Hepatocyte (in vitro differentiated cells): ENCODE measurements at places on chromosomes 2 and 18. TPM values are rescaled to one million over a fixed set of nuclear protein-coding genes. Genes with fewer than 3 reads are reported as not detected.

GRCh38 chr2:102181919-102182635 is 4.7 kb upstream of the IL1RL2 start:
- DNase-seq: peak; percentile 23

DNA sequence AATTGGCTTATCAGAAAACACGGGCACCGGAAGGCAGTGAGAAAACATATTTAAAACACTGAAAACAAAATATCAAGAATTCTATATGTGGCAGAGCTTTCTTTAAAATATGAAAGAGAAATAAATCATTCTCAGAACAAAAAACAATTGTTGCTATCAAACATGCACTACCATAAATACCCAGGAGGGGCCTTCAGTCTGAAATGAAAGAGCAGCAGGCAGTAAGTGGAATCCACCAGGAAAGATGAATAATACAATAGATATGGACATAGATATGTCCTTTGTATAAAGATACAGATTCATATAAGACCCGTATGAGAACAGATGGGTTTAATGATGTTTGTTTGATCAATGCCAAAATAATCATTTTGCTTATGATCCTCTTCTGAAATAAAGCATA is 142.0 kb downstream of the TMEM18 start:
- no peak for DNase-seq

DNA sequence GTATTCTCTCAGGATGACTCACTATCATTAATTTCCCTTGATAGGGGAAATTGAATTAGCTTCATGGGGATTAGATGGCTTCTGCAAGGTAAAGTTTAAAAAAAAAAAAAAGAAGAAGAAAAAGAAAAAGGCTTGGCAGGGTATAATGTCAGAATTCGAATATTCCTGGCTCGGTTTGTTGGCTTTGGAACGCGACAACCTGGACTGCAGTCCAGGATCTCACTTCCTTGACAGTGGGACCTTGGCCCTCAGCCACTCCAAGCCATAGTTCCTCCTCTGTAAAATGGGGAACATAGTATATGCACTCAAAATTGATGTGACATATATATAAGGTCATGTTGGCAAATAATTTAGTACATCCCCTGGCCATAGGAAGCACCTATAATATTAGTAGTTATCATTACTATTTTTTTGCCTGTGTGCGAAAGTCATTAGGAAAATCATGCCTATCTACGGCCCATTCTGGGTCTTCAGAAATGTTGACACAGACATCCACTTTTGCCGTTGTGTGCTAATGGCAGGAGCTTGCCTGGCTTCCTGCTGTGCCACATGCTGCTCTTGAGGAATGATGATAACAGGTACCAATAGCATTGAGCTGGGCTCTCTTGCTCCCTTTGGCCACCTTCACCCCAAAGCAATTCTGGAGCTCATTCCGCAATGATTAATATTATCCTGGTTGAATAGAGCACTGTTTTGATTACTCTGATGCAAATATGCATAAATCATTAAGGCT is 97.9 kb downstream of the MTCL1 start:
- no peak for DNase-seq

DNA sequence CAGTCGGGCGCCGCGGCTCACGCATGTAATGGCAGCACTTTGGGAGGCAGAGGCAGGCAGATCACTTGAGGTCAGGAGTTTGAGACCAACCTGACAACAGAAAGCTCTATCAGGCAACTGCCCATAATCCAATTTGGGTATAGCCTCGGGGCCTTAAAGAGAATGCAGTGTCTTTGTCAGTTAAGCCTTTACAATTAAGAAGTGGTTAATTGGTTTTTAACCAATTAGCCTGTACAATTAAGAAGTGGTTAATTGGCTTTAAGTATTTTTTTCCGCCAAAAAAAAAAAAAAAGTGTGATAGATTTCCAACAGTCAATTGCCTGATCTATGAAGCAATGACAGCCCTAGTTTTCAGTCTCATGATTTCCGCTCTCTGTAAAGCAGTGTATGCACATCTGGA is 74.6 kb upstream of the NARS1 start:
- no peak for DNase-seq

GRCh38 chr2:215529271-215529670 is 93.4 kb upstream of the FN1 start:
- DNase-seq: no peak

GRCh38 chr2:173644146-173644545 is 289.5 kb downstream of the CDCA7 start:
- DNase-seq: no peak

DNA sequence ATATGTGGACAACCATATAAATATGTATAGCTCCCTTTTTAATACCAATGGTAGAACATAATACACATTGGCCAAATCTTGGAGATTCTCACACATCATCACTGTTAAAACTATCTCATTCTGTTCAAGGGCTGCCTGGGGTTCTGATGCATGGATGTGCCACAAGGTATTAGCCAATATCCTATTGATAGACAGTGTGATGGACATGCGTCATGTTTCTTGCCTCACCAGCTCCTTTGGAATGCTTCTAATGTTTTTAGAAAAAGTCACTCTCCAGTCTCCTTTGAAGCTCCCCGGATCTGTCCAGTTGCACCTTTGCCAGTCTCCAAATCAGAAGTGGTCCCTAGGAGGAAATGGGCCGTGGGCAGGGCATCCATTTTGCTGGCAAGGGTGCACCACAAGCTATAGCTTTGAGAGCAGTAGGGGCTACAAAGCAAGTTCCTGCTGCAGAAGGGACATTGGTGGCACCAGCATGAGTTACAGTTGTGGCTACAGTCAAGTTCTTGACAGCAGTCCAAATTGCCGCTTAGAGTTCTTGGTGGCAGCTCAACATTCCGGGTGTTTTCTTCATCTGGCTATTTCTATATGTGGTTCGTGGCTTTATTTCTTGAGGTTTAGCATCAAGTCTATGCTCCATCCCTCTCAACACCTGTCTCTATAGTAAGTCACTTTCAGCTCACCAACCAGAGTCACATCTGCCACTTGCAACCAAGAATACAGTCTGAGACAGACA is 25.1 kb upstream of the ATRAID start:
- no peak for DNase-seq

DNA sequence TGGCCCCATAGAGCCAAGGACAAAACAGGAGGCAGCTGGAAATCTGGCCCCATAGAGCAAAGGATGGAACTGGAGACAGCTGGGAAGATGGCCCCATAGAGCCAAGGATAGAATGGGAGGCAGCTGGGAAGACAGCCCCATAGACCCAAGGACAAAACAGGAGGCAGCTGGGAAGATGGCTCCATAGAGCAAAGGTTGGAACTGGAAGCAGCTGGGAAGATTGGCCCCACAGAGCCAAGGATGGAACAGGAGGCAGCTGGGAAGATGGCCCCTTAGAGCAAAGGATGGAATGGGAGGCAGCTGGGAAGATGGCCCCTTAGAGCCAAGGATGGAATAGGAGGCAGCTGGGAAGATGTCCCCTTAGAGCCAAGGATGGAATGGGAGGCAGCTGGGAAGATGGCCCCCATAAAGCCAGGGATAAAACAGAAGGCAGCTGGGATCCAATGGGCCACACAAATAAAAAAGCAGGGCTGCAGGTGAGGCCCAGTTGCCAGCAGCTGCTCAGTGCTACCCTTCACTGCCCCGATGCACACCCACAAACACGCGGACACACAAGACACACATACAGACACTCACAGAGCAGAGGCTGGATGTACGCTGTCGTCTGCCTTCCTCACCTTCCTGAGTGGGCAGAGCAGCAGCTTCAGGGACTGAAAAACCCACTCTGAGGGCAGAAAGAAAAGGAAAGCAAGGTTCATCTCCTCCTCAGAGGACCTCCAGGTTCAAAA is 505.4 kb upstream of the MYT1L start:
- DNase-seq: no peak

DNA sequence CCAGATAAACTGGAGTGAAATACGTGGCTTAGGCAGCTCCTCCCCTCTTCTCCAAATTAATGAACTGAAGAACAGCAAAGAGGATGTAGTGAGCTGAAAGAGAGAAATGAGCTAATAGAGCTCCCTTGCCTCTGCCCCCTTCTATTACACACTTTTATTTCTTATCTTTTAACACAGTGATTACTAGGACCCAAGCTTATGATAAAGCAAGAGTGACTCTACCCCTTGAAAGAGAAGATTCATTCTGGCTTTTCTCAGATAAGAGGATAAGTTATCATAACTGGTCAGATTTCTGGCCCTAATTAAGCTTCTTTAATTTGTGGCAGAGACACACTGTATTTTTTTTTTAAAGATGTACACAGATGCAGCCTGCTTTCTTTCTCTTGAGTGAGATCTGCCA is 102.2 kb downstream of the MSTN start:
- DNase-seq: no peak

Gene SETBP1
- total RNA-seq: 20.1 and 21.1 TPM in 2 replicates

Gene FAP
- total RNA-seq: 44.5 and 67.8 TPM in 2 replicates

Gene LOXHD1
- total RNA-seq: not detected in 2 replicates

Gene APCDD1
- total RNA-seq: 69.6 and 80.8 TPM in 2 replicates
